PC-9 (cell line): ENCODE measurements at places on chromosomes 5 and 9. TPM values are rescaled to one million over a fixed set of nuclear protein-coding genes. Genes with fewer than 3 reads are reported as not detected.

DNA sequence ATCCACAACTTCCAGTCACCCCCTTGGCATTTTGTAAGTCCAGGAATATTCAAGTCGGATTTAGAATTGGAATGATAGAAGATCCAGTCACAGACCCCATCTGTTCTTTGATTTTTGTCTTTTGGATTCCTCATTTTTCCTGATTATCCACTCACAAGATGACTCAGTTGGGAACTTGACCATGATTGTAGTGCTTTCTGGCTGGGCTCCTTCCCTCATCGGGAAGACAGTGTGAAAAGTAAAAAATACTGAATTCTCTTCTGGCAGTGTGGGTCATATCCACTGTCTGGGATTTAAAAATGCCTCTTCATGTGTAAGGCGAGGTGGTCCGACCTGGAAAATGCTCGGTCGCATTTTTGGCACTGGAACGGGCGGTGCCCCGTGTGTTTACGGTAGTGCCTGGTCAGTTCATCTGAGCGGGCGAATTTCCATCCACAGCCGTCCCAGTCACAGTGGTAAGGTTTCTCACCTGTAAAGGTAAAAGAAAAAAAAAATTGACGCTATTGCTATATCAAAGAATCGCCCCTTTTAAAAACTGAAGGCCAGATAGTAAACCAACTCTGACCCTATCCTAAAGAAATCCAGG is 4.0 kb downstream of the KLF4 start:
- peaks cover 28% of the 10 kb centered on the region for H3K36me3 ChIP-seq
- H3K4me1 ChIP-seq, result peaks cover 36% of the 10 kb centered on the region
- no peak for DNase-seq
- H3K4me3 ChIP-seq, result peak overlapping the region; percentile 100
- no peaks in the 10 kb centered on the region for H3K27me3 ChIP-seq

DNA sequence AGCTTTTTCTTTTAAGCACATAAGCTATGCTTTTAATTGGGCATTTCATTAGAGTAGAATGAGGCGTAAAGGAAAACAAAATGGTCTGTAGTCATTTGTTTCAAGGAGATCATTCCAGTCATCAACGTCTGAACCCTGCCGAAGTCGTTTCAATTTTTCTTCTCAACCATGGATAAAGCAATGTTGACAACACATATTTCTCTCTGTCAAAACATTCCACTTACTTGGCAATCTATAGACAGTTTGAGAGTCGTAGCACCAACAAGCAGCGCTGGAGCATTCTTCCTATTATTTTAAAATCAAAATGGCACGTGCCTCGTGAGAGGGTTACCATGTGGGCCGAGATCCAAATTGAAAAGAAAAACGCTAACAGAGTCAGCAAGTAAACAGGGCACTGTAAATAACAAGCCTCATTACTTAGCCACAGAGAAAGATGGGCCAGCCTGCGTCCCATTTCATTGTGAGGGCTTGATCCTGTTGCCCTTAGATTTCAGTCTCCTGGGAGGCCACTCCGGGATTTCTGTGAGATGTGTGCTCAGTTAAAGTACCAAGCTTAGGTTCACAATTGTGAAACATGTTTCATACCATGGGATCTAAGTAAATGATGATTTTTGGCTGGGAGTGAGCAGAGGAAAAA is 422.9 kb downstream of the DTWD2 start:
- H3K4me3 ChIP-seq, result no peak overlapping the region
- H3K36me3 ChIP-seq, result no peaks in the 10 kb centered on the region
- no peaks in the 10 kb centered on the region for H3K4me1 ChIP-seq
- DNase-seq, result no peak

GRCh38 chr9:87708986-87709728 is 16.8 kb upstream of the CTSL start:
- no peak for DNase-seq
- no peaks in the 10 kb centered on the region for H3K27me3 ChIP-seq
- no peak overlapping the region for H3K4me3 ChIP-seq
- no peak overlapping the region for H3K27ac ChIP-seq

- no peak overlapping the region for H3K27ac ChIP-seq
- H3K4me1 ChIP-seq, result no peaks in the 10 kb centered on the region
- DNase-seq, result no peak
- no peaks in the 10 kb centered on the region for H3K27me3 ChIP-seq
- H3K4me3 ChIP-seq, result no peak overlapping the region
Measured at GRCh38 chr5:152358861-152359568, 46.1 kb downstream of the NMUR2 start.

GRCh38 chr9:76725011-76725546 is 39.2 kb upstream of the PCA3 start:
- no peak for DNase-seq
- no peak overlapping the region for H3K4me3 ChIP-seq
- peaks cover 62% of the 10 kb centered on the region for H3K27me3 ChIP-seq
- H3K4me1 ChIP-seq, result no peaks in the 10 kb centered on the region

DNA sequence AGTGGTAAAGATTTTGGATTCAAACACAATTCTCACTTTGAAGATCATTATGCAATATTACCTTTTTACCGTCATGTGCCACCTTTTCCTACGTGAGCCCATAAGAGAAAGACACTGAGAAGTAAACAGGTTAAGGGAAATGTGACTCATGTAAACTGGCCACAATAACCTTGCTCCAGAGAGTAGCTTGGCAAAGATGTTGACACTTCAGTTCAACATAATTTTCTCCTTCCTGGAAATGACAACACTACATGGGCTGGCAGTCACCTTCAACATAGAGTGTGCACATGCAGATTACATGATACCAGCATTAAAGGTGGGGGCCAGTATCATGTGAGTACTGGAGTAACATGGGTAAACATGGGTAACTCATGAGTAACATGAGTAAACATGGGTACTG is 141.9 kb downstream of the CDK5RAP2 start:
- H3K27me3 ChIP-seq, result no peaks in the 10 kb centered on the region
- no peak for DNase-seq
- H3K4me3 ChIP-seq, result no peak overlapping the region
- peaks cover 7% of the 10 kb centered on the region; the same call in 1 of the 2 replicates for H3K36me3 ChIP-seq
- no peak overlapping the region for H3K27ac ChIP-seq

DNA sequence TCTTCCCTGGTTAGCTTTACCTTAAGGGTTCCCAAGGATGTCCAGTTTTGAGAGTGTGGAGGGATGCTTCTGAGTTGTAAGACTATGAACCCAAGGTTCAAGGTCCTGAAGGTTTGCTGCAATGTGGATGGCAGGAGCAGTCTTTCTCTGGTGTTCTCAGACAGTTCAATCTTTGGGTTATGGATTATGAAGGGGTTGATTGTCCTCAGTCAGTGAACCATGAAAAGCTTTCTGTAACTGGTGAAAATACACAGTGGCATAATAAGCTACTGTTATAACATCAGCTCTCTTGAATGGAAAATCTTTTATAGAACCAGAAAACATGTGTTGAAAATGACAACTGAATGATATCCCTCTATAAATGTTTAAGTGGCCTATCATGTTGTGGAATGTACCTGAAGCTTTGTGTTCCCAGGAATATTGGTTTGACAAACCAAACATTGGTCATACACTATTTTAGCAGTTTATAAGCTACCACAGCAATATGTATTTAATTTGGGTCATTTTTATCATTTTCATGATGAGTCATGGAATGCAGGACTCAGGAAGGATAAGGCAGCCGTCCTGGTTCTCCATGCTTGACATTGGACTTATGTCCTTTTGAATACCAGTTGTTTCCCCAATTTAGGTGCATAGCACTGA is 1041.8 kb upstream of the ARRDC3 start:
- no peaks in the 10 kb centered on the region for H3K36me3 ChIP-seq
- no peak for DNase-seq
- H3K4me3 ChIP-seq, result no peak overlapping the region
- no peak overlapping the region for H3K27ac ChIP-seq
- H3K27me3 ChIP-seq, result no peaks in the 10 kb centered on the region
- H3K4me1 ChIP-seq, result no peaks in the 10 kb centered on the region

DNA sequence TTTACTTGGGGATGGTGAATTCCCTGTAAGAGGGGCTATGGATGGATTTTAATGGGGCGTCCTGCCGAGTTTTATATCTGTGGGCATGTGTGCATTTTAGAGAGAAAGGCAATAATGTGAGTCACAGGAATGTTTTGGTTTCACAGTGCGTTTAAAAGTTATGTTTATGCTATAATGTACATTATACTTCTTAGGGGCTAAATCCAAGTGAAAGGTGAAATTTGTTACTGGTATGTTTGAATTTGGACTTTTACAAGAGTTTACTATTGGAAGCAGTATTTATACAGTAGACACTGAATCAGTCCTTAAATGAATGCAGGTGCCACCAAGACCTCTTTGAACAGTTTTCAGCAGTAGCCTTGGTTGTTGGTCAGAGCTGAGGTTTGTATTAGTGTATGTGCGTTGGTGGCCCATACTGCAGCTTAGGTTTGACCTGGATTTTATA is 5.6 kb downstream of the JMY start:
- no peak for DNase-seq
- H3K27me3 ChIP-seq, result no peaks in the 10 kb centered on the region
- H3K4me3 ChIP-seq, result peak overlapping the region; percentile 23; the same call in 1 of the 2 replicates
- H3K27ac ChIP-seq, result no peak overlapping the region
- H3K4me1 ChIP-seq, result peaks cover 17% of the 10 kb centered on the region

DNA sequence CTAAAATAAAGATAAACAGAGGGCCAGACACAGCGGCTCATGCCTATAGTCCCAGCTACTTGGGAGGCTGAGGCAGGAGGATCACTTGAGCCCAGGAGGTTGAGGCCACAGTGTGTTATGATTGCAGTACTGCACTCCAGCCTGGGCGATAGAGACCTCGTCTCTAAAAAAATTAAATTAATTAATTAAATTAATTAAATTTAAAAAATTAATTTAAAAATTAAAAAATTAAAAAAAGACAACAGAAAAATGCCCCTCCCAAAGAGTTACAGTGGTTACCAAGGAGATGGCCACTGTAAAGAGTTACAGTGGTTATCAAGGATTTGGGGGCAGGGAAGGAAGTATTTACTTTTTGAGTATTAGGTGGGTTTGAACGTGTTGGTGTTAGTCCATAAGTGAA is 38.3 kb downstream of the CDC14B start:
- H3K27me3 ChIP-seq, result no peaks in the 10 kb centered on the region
- no peak overlapping the region for H3K27ac ChIP-seq
- no peaks in the 10 kb centered on the region for H3K4me1 ChIP-seq
- no peak overlapping the region for H3K4me3 ChIP-seq

GRCh38 chr9:37405764-37406380 is 16.6 kb upstream of the GRHPR start:
- no peak for DNase-seq
- H3K36me3 ChIP-seq, result no peaks in the 10 kb centered on the region
- H3K4me1 ChIP-seq, result peaks cover 51% of the 10 kb centered on the region

GRCh38 chr5:149265597-149265996 is 6.1 kb upstream of the AFAP1L1 start:
- H3K27ac ChIP-seq, result no peak overlapping the region
- H3K36me3 ChIP-seq, result no peaks in the 10 kb centered on the region
- DNase-seq, result no peak
- H3K4me1 ChIP-seq, result peaks cover 2% of the 10 kb centered on the region
- H3K4me3 ChIP-seq, result no peak overlapping the region

- no peaks in the 10 kb centered on the region for H3K4me1 ChIP-seq
- H3K4me3 ChIP-seq, result no peak overlapping the region
- H3K36me3 ChIP-seq, result no peaks in the 10 kb centered on the region
- peaks cover 77% of the 10 kb centered on the region for H3K27me3 ChIP-seq
- DNase-seq, result no peak
Measured at GRCh38 chr9:121447321-121447834, 52.3 kb downstream of the GGTA1 start.

DNA sequence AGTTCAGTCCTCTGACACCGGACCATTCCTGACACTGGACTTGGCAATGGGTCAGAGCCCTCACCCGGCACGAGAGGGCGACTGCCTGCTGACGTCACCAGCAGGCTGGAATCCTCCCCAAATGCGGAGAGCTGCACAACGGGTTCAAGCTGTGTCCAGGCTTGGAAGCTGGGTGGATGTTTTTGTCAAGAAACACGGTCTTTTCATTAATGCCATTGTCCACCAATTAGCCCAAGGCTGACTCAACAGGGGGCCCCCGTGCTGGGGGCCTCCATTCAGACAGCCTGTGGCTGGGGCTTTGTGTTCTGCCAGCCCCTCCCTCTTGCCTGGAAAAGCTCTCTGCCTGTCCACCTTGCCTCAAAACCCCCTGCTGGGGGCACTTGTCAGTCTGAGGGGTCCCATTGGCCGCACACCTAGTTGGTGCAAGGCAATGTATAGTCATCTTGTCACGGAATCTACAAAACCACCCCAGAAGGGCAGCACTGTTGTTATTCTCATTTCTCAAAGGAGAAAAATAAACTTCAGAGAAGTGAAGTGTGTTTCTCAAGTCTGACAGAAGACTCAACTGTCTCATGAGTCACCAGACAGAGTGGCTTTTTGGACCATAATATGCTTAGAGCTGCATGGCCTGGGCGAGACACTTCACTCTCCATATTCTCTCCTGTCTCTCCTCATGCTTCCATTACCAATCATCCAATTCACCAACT is 24.6 kb downstream of the NDUFA8 start:
- no peak overlapping the region for H3K27ac ChIP-seq
- H3K4me3 ChIP-seq, result no peak overlapping the region
- H3K4me1 ChIP-seq, result no peaks in the 10 kb centered on the region

GRCh38 chr9:104993291-104993963 is 65.5 kb upstream of the ABCA1 start:
- no peaks in the 10 kb centered on the region for H3K27me3 ChIP-seq
- peak; percentile 83 for DNase-seq
- no peaks in the 10 kb centered on the region for H3K36me3 ChIP-seq
- peak overlapping the region; percentile 99 for H3K27ac ChIP-seq
- peaks cover 51% of the 10 kb centered on the region for H3K4me1 ChIP-seq

GRCh38 chr9:118882684-118883083 is 486.6 kb downstream of the BRINP1 start:
- H3K27me3 ChIP-seq, result no peaks in the 10 kb centered on the region
- H3K27ac ChIP-seq, result no peak overlapping the region
- no peak overlapping the region for H3K4me3 ChIP-seq
- no peaks in the 10 kb centered on the region for H3K4me1 ChIP-seq
- H3K36me3 ChIP-seq, result no peaks in the 10 kb centered on the region

GRCh38 chr5:176391479-176391878 is 2.9 kb downstream of the HIGD2A start:
- DNase-seq, result peak; percentile 31
- H3K27me3 ChIP-seq, result no peaks in the 10 kb centered on the region
- peaks cover 17% of the 10 kb centered on the region for H3K4me1 ChIP-seq

GRCh38 chr5:173778152-173778782 is 109.9 kb upstream of the CPEB4 start:
- no peak for DNase-seq
- H3K4me3 ChIP-seq, result no peak overlapping the region
- H3K27me3 ChIP-seq, result no peaks in the 10 kb centered on the region
- peaks cover 44% of the 10 kb centered on the region for H3K4me1 ChIP-seq

Gene NEUROG1
- not detected in 2 replicates for total RNA-seq

Gene ZNF879
- total RNA-seq, result 0.24 and 0.83 TPM in 2 replicates

Gene TSSK1B
- total RNA-seq, result not detected in 2 replicates

Gene TUSC1
- 0.39 and 0.88 TPM in 2 replicates for total RNA-seq

Gene SH3PXD2B
- 26.1 and 29.3 TPM in 2 replicates for total RNA-seq

Gene TMEM252
- total RNA-seq, result not detected in 2 replicates

Gene PCDHGB7
- total RNA-seq, result 0.13 and 0.17 TPM in 2 replicates

Gene RNF183
- 0.92 and 2.3 TPM in 2 replicates for total RNA-seq

Gene NME5
- total RNA-seq, result 0.98 and 1.9 TPM in 2 replicates
